Stimulated activated CD4-positive, alpha-beta T cell treated with anti-CD3 and anti-CD28 coated beads, Interleukin-15, amount 100 ng/mL, for 1 hour (primary cell): ENCODE measurements at places on chromosomes 2 and 18.

DNA sequence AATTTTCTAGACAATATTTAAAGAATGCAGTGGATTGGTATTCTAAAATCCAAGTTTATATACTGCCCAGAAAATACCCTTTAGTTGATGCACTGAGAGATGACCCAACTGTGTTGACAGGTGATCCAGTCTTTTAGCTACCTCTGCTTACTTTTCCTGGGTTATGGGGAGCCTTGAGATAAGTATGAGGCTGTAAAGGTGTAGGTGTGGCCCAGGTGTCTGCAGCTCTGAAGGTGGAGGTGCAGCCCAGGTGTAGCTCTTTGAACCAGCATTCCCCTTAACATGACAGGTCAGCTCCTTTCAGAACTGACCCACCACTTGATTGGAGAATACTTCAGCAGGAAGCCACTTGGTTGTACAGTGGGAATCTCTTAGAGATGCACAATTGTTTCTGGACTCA, 62.3 kb upstream of the ACSL3 start:
- DNase-seq, result no peak

DNA sequence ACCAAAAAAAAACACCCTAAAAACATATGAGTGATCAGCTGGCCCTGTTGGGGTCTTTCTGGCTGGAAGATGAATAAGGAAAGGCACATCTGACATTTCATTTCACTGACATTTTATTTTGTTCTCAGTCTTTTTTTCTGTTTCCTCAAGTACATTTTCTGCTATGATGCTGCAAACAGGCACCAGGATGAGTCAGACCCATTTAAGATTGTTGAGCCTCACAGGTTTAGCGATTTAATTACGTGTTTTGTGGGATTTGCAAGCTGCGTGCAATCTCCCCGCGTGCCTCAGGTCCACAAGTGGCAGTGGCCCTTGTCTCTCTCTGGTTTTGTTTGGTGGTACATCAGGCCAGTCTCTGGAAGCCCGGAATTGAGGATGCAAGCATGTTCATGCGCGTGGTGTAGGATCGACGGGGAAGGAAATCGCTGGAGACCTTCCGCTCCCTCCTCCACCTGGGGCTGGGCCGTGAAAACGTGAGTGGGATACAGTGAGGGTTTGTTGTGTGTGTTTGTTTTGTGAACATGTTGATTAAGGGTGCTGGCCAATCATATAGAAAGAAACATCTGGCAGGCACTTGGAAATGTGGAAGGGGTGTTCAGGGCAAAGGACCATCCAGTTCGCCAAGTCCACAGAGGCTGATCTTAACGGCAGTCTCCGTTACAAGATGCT, 120.2 kb upstream of the ZNF516 start:
- no peak for DNase-seq

GRCh38 chr18:67665266-67665665, 148.7 kb upstream of the DSEL start:
- DNase-seq, result no peak

DNA sequence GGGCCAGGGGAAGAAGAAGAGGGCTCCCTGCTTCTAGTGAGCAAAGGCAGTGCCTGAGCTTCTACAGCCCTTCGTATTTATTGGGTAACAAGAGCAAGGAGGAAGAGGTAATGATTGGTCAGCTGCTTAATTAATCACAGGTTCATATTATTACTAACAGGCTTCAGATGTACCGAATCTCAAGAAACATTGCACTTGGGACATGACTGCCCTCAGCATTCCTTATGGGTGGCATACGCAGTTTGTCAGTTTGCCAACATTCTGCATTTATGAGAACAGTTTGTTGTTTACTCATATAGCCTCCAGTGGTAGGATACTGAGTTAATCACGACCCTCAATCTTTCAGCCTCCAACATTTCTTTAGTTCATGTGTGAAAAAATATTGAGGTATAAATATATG, 84.5 kb downstream of the HIBCH start:
- no peak for DNase-seq

- no peak for DNase-seq
Measured at GRCh38 chr2:206616151-206616550, 26.1 kb upstream of the FAM237A start.

- DNase-seq, result no peak
Measured at GRCh38 chr2:75561566-75562512, 1.1 kb upstream of the EVA1A start.

DNA sequence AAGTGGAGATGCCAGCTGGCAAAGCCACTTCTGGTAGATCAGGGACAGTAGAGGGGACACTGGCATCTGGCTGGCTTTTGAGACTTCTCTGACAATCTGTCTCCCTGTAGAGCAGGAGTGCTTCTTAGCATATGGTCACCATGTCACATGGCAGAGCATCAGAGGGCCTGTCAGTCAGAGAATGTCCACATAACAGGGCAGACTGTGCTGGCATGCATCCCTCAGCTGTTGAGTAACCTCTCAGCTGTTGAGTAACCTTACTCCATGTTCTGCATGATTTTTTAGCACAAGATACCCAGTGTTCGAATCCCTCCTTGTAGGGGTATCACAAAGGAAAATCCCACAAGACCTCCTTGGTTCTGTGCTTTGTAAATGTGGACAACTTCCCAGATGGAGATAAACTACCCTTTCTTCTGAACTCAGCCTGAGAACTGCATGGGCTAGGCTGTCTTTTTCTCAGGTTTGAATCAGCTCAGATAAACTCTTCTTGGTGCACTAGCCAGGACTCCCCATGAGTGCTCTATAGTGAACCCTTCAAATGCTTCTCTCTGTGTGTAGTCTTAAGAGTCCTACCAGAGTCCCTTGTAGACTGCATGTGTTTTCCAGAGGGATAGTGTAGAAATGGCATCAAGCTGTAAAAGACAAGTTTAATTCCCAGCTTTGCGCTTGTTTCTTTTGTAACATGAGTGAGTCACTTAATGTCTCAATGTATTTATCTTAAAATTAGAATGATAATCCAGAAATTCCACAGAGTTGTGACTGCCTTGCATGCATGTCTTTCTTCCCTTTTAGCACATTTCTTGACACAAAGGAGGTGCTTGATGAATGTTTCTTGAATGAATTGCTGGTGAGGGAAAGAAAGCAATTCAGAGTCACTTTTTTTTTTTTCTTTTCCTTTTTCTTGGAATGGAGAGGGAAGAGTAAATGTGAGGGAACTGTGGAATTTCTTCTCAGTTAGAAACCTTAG, 442.3 kb upstream of the HNMT start:
- DNase-seq, result no peak

DNA sequence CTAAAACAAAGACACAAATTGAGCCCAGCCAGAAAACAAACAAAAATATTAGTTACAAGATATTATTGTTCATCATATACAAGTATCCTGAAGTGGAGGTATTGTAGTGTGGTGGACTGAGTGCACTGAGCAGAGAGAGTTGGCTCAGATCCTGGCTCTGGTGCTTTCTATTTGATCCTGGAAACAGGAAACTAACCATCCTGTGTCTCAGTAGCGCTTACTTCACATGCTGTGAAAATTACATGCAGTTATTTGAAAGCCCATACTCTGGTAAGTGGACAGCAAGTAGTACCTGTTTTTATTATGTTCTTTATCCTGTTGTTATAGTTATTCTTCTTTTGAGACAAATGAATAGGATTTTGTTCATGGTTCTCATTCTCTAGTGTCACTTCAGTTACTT, 84.3 kb upstream of the CRIM1 start:
- no peak for DNase-seq

DNA sequence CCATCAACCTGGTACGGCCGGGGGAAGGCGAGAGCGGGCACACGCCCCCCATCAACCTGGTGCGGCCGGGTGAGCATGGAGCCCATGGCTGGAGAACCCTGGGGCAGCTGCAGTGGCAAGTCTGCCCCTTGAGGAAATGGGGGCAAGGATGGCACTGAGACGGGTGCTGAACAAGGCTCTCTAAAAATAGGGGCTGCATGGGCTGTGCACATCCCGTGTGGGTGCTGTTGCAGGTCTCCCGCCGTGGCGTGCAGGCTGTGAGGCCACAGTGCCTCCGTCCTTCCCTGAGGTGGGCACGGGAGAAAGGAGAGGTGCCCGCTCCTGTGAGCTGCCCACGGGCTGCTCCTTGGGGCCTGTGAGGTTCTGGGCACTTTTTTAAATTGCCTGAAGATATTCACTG, 99.2 kb downstream of the NFATC1 start:
- no peak for DNase-seq

GRCh38 chr2:96092951-96093350, 23.4 kb downstream of the ADRA2B start:
- DNase-seq, result no peak

DNA sequence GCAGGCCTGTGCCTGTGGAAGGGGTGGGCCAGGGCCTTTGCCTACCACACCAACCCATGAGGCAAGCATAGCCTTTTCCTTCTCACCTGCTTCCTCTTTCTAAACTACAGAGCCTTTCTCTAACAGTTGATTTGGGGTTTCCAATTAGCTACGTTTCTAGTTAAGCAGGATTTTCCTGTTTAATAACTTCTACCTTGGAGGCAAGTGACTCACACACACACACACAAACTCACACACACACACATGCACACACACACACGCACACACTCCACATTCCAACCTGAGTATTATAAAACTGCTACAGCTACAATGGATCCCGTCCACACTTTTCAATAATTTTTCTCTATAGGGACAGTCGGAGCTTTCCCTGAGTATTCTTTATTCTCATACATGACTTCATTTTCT, 84.9 kb downstream of the SOX11 start:
- DNase-seq, result no peak

DNA sequence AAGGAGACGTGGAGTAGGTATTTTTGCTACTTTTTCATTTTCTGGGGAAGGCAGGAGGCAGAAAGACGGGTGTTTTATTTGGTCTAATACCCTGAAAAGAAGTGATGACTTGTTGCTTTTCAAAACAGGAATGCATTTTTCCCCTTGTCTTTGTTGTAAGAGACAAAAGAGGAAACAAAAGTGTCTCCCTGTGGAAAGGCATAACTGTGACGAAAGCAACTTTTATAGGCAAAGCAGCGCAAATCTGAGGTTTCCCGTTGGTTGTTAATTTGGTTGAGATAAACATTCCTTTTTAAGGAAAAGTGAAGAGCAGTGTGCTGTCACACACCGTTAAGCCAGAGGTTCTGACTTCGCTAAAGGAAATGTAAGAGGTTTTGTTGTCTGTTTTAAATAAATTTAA, 3.4 kb downstream of the FZD7 start:
- DNase-seq, result no peak

DNA sequence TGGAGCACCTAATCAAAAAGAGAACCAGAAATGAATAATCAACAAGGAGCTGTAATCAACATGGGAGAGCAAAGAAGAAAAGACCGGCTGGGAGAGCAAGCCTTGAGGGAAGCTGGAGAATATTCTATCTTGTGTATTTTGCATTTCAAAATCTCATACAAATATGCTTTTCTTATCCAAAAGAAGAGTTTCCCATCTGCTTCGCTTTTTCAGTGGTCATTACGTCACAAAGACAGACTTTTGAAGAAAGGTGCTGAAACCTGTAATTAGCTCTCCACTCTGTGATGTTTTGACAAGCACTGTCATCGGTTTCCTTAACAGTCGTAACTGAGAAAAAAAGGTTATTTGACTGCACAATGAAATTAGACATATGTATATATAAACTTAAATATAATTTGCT, 139.1 kb upstream of the TACR1 start:
- DNase-seq, result no peak

DNA sequence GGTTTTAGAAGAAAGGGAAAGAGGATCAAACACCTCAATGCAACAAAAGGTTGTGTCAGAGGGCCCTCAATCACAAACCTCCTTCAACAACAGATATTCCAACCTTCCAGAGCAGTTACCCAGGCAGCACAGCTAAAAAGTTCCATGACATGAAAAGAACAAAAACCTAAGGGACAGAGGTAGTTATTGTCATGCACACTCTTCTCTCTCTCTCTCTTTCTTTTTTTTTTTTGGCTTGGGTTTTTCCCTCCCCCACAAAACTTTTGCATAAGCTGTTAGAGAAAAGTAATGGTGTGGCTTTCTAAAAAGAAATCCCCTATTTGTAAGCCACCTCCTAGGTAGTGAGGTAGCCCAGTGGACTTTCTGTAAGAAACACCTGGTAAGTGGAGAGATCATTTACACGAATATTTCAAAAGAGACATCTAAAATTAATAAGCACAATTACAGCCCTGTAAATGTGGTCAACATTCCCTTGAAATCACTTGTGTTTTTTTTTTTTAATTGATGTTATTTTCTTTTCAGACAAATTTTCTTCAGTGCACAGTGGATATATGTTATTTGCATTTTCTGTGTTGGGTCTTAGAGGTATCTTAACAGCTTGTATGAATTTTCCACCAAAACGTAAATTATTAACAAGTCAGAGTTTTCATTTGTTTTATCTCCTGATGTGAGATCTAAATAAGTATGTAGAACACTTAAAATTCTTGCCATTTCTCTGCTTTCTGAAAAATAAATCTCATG, 48.4 kb downstream of the ZEB2 start:
- no peak for DNase-seq

GRCh38 chr2:240810199-240810598, 9.8 kb downstream of the KIF1A start:
- no peak for DNase-seq

GRCh38 chr2:15177103-15177502, 384.0 kb downstream of the NBAS start:
- DNase-seq, result peak; percentile 21

DNA sequence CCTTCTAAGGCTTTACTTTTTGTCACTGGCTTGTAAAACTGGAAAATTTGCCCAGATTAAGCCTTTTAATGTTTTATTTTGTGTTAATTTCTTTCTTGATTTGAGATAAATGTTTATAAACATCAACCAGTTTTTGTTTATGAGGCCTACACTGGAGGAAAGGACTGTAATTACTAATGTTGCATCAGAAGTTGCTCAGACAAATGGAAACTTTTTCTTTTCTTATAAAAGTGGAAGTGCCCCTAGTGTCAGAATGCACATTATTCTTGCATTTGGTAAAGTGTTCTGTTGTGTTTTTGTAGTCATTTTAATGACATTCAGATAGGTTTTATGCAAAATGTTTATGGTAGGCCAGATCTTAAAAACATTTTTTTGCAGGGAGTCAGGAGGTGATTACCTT, 25.3 kb downstream of the LCLAT1 start:
- DNase-seq, result no peak
